ENCODE measurements at places on chromosomes 3 and 15.

DNA sequence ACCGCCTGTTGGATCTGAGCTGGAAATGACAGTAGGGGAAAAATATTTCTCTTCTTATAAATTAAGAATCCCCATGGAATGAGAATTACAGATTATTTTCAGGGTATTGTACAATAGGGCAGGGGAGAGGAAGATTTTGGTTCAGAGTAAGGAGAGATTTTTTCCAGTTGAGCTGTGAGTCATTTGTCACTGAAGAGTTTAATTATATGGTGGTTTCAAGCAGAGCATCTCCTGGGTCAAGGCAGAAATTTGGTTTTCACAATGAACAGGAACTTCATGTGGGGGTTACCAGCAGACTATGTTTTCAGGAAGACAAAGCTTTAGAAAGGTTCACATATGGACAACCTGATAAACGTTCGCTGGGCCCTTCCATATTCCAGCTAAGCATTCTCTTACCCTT is 182.8 kb upstream of the NR2E3 start:
- DNase-seq: no peak

DNA sequence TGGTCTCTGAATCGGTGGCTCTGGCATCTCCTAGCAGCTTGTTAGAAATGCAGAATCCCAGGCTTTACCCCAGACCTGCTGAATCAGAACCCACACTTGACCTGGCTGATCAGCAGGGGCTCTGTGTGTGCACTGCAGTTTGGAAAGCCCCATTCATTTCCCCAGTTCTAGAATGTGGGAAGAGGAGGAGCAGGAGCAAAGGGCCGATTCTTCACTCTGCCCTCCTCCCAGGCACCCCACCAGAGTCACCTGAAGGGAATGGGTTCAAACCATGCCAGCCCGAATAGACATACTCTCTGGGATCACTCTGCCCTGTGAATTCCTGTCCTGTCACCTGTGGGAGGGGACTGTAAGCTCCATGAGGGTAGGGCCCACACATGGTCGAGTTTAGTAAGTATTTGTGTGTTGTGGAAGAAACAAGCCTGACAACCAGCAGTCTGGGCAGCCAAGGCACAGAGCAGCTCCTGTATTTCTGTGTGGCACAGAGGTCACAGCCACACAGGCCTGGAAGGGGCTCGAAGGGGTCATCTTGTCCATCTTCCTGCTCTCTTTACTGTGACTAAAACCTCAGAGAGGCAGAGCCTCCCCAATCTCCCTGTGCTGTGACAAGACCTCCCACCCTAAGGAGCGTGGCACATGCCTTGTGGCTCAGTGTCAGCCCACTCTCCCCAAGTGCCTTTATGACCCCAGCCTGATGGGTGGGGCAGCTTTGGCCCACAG is 29.0 kb upstream of the HHATL start:
- DNase-seq: no peak

- DNase-seq: no peak
Measured at GRCh38 chr3:28136607-28137216, 104.7 kb upstream of the CMC1 start.

- DNase-seq: peak; percentile 70
Measured at GRCh38 chr3:113223475-113224281, 12.3 kb downstream of the BOC start.

DNA sequence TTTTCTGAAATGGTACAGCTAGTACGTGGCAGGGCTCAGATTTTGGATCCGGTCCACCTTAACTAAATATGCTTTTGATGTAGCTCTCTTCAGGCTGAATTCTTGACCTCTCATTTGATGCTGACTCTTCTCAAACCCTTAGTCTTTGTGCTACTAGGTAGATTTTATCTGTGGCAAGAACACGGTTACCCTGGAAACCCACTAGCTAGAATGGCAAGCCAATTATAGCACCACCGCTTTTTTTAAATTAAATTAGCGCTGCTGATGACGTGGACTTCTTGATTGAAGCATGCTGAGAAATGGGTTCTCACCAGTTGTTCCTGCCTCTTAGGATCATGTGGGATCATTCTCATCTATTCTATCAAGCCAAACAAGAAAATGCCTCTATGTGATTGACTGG is 421.5 kb downstream of the LPP start:
- DNase-seq: no peak

DNA sequence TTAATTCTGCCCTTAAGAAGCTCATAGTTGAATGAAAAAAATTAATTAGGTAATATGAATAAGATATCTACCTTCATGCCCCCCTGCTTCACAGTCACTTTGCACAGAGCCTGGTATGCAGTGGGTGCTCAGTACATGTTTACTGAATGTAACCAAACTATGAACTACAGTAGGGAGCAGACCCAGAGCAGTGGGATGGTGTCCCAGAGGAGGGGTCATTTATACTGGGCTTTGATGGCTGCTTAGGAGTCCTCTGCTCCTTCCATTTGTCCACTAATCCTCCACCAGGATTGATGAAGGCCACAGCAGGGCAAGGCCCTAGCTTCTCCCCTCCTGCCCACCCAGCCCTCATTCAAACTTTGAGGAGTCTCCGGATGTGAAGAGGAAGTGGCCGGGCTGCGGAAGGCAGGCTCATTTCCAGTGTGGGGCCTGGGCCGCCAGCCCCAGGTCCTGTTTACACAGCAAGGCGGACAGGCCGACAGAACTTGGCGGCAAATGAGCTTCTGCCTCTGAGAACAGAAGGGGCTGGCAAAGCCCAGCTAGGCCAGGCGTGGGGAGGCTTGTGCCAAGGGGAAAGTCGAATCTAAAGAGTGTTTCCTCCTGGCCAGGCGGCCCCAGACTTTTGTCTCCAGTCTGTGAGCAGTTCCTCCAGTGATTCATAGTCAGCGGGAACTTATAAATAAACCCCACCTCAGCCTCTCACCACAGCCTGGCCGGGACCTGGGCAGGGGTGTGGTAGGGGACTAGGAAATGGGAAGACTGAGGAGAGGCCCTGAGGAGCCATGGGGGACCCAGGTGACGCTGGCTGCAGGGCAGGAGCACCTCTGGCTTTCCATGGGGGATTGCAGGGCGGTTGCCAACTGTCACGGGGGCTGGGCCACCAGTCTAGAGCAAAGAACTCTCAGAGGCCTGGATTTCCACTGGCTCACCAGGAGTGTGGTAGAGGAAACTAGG is 51.6 kb upstream of the LCTL start:
- peak; percentile 92 for DNase-seq

DNA sequence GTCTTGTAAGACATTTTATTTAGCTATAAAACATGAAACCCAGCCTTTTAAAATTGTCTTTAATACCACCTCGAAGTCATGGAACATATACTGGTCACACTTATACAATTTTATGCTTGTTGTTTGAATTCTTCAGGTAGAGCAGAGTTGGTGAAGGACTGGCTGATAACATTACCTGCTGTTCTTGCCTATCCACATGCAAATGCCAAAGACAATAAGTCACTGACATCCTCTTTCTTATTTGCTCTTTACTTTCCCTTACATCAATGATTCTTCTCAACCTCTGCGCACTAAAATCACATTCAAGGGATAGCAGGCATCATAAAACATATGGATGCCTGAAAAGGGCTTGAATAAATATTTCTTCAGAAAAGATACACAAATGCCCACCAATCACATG is 392.5 kb upstream of the ATP11B start:
- DNase-seq: no peak

- DNase-seq: no peak
Measured at GRCh38 chr3:108453565-108453964, 56.8 kb downstream of the MYH15 start.

DNA sequence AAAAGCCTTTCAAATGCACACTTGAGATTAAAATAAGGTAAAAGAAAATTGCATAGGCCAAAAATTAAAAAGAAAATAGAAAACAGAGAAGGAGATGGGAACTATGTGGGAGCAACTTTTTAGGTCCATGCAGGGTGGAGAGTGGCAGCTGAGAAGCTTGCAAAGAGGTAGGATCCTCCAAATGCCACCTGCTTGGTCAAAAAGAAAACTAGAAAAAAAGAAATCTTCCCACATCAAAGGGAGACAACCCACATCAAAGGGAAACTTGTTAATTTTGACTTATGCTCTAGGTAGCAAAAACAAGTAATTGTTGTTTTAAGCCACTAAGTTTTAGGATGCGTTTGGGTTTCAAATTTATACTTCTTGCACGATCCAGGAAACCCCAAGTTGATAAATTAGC is 342.9 kb downstream of the IL20RB start:
- no peak for DNase-seq
